ENCODE measurements at places on chromosomes 1 and 21.

GRCh38 chr1:175265091-175265490 is 72.5 kb upstream of the KIAA0040 start:
- no peak for DNase-seq

DNA sequence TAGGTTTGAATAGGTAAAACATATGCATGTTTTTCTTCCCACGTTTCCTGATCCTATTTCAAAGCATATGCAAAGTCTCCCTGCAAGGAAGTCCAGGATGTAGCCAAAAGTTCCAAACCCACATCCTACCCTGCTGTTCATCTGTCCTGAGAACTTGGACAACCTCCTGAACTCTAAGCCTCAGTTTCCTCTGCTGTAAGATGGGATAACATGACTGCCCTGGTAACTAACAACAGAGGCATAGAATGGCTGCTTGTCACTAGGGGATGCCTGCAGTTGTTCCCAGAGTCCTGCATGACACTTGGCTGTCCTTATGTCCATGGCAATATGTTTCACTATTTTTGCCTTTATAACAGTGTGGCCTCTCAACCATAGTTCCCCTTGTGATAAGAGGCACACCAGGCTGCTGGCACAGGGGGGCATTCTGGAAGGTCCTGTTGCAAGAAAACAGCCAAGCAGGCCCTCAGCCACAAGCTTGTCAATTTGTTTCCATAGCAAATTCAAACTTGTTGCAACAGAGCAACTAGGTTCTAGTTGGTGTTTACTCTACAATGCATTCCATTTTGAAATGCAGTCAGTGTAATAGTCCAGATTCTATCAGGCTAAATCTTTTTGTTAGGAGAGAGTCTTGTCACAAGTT is 1.5 kb upstream of the HDGF start:
- DNase-seq: no peak

DNA sequence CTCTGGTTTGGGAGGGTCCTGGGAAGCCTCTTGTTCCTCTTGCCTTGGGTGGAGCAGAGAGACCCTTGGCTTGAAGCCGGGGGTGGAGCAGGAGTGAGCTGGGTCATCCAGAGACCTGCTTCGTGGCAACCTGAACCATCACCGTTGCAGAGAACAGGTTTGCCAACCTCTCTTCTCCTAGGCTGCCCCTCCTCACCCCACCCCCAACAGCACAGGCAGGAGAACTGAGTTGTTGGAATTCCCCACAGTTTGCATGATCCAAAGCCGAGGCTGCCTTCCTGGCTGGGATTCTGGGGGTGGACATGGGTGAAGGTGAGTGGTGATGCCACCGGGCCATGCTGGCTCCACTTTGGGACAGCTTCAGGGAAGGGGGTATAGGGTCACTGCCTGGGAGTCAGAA is 2.2 kb downstream of the WNT4 start:
- DNase-seq: no peak

- peak; percentile 71 for DNase-seq
Measured at GRCh38 chr1:153568367-153569099, 2.9 kb upstream of the S100A2 start.

DNA sequence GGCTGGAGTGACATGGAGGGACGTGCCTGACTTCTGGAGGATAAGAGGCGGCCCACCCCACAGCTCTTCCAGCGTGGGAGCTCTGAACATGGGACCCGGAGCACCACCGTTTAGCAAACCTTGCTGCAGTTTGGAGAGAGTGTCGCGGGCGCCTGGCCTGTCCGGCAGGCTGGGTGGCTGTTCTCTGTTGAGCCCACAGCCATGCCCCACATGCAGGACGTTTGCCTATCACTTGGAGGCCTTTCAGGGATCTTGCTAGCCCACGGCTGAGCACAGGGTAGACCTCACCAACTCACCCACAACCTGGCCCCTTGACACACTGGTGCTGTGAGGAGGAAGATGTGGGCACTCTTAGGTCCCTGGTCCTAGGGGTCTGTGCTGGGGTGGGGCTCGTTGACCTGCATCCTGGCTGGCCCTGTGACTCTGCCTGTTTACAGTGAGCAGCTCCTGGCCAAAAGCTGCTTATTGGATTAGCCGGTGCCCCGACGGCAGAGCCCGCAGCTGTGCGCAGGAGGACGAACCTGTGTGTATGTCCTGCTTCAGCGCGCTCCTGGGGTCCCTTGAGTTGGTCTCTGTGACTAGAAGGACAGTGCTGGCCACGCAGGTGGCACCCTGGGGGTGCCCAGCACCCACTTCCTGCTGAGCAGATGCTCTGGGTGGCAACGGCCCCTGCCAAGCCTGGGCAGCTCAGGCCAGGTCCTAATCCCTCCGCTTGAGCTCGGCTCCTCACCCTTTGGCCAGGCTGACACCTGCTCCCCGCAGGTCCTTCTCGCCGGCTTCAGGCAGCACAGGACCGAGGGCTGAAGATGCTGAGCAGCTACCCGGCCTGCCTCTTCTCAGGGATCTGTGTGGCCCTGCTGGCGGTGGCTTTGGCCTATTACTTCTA is 72.4 kb upstream of the TRAPPC10 start:
- DNase-seq: no peak

DNA sequence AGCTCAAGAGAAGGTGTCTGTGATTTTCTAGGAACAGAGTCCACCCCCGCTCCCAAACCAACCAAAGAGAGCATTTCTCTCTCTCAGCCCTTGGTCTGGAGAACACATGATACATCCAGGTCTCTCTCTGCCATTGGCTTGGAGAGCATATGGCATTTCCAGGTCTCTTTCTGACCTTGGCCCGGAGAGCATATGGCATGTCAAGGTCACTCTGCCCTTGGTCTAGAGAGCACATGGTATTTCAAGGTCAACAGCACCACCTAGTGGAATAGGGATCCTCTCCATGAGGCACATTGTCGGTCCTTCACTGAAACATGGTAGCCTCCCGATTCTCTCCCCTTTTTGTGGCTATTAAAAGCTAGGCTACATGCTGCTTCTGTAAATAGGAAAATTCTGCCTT is 437.7 kb upstream of the OLFM3 start:
- DNase-seq: no peak

DNA sequence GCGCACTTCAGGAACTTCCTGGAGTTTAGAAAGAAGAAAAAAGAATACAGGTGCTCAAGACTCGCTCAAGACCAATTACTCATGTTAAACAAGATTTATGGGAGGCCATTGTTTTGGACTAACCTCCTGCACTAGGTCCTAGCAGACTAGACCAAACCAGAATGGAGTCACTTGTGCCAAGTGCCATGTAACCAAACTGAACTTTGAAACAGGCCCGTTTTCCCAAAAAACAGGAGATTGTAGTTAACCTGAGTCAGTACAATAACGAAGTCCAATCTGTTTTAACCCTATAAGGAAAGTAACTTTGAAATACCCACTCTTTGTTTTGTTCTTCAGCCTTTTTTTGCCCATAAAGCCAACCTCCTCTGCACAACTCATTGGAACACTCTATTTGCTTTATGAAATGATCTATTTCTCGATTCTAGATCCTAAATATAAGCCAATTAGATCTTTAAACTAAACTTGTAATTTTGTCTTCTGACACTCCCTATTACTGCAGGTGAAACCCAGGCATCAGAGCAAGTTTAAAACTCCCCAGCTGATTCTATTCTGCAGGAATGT is 695 bp upstream of the NTPCR start:
- no peak for DNase-seq

DNA sequence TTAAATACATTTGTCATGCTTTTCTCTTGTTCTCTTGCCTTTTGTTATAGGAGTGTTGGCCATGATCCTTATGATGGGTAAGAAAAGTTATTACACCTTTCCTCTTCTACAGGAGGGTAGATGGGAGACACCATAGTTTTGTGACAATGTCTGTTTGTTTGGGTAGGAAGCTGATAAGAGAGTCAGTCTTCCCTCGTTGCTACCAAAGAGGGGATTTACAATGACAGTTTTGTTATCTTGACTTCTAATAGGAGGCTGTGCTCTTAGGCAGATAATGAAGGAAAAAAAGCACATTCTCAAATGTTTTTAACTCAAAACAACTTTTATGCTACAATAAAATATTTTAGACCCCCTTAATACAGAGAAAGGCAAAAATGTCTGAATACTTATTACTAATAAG is 48.0 kb upstream of the WLS start:
- DNase-seq: no peak

DNA sequence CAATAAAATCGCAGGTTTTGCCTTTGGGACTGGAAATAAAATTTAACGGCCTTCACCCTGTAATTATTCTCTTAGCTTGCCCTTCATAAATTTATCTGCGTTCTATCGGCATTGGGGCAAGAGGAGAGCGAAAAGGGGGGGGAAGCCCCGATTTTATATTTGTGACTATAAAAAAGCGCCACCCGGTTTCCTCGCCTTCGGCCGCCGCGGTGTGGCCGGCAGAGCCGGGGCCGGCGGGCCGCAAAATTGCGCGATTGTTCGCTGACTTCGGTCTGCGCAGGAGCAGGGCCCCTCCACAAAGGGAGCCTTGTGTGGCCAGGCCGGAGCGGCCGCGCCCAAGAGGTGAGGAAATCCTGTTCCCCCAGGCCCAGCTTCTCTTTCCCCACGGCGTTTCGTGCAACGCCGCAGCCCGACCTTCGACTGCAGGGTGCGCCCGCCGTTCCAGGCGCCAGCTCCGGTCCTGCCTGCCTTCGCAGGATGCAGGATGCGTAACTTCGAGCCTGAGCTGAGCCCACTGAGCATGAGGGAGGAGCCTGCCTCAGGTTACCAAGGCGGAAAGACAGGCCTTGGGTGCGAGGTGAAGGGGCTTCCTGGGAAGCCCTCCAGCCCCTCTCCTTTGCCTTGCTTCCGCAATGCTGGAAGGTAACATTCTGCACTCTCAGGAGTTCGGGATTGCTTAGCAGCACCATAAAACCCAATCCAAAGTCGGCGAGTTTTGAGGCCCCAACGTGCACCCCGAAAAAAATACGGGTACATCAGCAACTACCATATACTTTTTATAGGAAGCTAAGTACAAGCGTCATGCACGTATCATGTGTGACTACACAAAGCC is 4.9 kb upstream of the TBX15 start:
- DNase-seq: no peak

GRCh38 chr1:44672961-44673674 is 1.2 kb downstream of the TMEM53 start:
- no peak for DNase-seq

DNA sequence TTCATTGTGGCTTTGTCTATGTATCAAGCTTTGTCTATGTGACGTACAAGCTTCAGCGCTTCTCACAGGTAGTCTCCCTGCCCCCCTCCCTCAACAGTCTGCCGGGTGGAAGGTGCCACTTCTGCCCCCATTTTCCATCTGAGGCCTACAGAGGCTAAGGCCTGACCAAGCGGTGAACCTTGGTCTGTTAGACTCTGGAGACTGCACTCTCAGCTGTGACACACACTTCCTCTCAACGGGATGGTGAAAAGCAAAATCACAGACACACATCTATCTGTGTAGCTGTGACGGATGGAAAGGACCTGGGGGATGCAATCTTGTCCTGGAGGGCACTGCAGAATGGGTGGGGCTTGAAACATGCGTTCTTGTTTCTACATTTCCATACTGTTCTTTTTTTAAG is 152.9 kb upstream of the EDN2 start:
- DNase-seq: no peak

- no peak for DNase-seq
Measured at GRCh38 chr1:44406737-44407429, 1.8 kb downstream of the RNF220 start.

DNA sequence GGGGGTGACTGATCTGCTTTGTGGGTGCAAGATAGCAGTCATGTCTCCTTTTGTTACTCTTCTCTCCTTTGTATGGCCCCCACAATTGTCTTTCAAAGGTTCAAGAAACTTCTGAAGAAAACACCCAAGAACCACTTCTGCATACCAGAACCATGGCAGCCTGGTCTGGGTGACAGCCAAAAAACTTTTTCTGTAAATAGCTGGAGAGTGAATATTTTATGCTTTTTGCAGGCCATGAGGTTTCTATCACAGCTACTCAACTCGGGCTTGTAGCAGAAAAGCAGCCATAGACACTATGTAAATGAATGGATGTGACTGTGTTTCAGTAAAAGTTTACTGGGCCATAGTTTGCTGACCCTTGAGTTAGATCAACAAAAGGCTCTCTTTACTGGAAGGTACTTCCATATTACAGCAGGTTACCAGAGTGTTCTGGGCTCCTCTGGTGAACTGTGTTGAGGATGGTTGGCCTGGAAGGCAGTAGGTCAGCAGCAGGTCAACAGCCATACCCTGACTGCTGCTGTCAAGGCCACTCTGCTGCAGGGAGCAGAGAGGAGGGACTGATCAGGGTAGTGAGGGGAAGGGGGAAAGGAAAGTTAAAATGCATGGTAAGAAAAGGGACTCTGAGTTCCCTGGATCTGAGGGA is 116.4 kb downstream of the GDAP2 start:
- DNase-seq: no peak

DNA sequence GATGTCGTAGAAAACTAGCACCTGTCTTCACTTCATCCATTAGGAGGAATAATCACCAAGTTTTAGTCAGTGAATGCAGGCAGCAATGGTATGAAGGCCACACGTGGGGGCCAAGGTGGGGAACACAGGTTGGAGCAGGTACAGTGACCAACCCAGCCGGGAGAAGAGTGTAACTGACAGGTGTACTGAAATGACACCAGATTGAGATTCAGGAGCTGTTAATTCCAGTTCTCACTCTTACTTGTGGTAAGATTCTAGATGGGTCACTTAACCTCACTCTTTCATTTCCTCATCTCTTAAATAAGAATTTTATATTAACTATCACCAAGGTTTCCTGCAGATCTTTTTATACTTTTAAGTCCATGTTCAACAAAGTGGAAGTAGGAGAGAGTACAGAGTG is 206.2 kb upstream of the PTBP2 start:
- DNase-seq: no peak

GRCh38 chr1:68429233-68429808 is 20.4 kb downstream of the RPE65 start:
- no peak for DNase-seq

DNA sequence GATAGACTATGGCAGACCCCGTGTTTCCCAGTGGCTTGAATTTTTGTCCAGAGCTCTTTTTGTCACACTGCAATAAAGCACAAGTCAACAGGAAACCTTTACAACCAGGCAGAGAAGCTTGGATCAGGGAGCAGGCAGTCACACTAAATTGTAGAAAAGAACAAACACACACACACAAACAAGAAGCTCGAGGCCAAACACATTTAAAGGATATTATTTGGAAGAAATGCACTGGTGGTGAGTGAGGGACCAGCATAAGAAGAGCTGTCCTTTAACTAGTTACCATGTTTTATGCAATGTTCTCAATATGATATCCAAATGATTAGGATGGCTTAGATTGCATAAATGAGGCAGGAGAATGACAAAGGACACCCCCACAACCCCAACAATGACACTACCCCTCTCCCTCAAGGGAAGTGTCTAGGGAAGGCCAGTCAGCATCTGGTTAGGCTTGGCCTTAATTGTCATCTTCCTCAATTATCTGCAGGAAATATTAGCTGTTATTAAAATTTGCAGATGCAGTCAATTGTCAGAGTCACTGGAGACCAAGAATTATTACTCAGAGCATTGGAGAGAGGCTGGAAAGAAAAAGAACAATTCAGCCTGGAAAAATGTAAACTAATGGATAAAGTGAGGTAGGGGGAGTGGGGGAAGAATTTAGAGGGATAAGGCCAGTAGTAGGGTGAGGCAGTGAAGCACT is 35.3 kb downstream of the DDR2 start:
- no peak for DNase-seq

- DNase-seq: peak; percentile 45
Measured at GRCh38 chr1:1943834-1944570, 24.9 kb upstream of the TMEM52 start.

All from activated T-helper 9 cell treated with anti-CD3 and anti-CD28 coated beads, Interleukin-2, amount 50 U/mL, for 16 hours (primary cell).